ENCODE measurements at places on chromosomes 1 and 21. TPM values are rescaled to one million over a fixed set of nuclear protein-coding genes. Genes with fewer than 3 reads are reported as not detected.

Gene CRNN
- not detected for total RNA-seq

Gene NUDT4B
- total RNA-seq = 3.9 TPM

Gene NFASC
- not detected for total RNA-seq

Gene PROK1
- total RNA-seq = not detected

Gene BEND5
- 1.2 TPM for total RNA-seq

Gene RIPK4
- 0.09 TPM for total RNA-seq

Gene FAM131C
- not detected for total RNA-seq

DNA sequence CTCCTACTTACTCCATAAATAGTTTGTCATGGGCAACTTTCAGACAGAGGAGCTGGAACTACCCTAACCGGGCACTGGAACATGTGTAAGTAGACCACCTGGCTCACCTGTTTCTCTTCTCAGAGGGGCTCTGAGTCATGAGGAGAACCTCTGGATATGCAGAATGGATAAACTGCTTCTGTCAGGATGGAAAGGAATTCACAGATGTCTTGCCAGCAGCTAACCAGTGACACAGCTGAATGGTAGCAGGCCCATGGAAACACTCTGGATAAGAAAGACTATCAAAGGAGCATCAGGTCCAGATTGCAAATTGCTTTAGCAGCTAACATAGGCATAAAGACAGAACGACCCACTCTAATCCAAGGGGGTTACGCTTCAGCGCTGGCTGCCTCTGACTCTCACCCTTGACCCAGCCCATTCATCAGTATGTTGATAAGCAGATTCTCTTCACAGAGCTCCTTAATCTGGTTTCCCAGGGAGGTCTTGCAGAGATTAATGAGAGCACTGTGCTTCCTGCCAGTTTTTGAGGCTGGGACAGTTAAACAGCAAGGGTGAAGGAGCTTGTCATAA, 54.2 kb downstream of the HIVEP3 start:
- no peak overlapping the region for H3K27ac ChIP-seq
- DNase-seq = no peak
- H3K4me1 ChIP-seq = peaks cover 18% of the 10 kb centered on the region
- no peaks in the 10 kb centered on the region for H3K27me3 ChIP-seq
- H3K36me3 ChIP-seq = no peaks in the 10 kb centered on the region

DNA sequence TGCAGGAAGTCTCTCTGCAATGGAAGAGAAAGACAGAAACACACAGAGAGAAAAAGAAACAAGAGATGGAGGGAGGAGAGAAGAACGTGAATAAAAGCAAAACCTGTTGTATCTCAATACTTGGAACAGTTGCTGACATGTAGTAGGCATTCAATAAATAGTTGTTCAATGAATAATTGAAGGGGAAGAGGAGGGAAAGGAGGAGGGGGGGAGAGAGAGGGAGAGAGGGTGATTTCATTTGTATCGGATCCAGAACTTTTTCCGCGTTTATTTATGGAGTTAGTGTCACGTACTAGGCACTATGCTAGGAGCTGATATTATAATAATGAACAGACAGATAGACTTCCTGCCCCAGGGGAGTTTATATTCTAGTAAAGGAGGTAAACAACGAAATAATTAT, 144.1 kb downstream of the OMA1 start:
- H3K36me3 ChIP-seq = no peaks in the 10 kb centered on the region
- no peak overlapping the region for H3K4me3 ChIP-seq
- no peak for DNase-seq
- H3K27ac ChIP-seq = no peak overlapping the region

- H3K4me3 ChIP-seq = no peak overlapping the region
- H3K27me3 ChIP-seq = no peaks in the 10 kb centered on the region
- DNase-seq = no peak
- H3K36me3 ChIP-seq = no peaks in the 10 kb centered on the region
- no peaks in the 10 kb centered on the region for H3K4me1 ChIP-seq
Measured at GRCh38 chr1:228315484-228315944, 91.1 kb downstream of the TRIM11 start.

DNA sequence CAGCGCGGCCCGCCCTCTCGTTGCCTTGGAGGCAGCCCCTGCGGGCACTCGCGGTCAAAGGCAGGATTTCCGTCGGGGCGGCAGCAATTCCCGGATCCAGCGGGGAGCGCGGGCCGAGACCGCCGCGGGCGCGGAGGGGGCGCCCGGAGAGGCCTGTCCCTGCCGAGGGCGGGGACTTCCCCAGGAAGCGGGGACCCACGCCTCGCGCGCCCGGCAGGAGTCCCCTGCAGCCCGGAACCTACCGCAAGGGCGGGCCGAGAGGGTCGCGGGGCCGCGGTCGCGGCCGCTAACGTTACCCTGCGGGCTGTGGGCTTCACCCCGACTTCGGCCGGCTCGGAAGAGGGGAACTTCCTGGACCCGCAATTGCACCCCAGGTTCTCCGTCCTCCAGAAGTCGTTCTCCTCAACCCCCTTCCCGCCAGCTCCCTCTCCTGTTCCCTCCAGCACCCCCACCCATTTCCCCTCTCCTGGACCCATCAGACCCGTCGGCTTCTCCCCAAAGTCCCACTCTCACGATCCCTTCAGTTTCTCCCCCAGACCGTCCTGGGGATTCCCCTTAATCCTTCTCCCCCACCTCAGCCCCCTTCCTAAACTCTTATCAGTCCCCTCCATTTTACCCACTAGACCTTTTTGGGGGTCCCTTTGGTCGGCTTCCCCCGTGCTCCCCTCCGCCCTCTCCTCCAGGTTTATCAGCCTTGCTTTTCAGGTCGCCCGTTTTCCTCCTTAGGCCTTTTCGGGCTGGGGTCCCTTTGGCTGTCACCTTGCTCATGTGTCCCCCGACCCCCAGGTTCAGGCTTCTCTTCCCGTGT, 604 bp downstream of the FGR start:
- peak overlapping the region; percentile 71 for H3K4me3 ChIP-seq
- no peaks in the 10 kb centered on the region for H3K36me3 ChIP-seq

DNA sequence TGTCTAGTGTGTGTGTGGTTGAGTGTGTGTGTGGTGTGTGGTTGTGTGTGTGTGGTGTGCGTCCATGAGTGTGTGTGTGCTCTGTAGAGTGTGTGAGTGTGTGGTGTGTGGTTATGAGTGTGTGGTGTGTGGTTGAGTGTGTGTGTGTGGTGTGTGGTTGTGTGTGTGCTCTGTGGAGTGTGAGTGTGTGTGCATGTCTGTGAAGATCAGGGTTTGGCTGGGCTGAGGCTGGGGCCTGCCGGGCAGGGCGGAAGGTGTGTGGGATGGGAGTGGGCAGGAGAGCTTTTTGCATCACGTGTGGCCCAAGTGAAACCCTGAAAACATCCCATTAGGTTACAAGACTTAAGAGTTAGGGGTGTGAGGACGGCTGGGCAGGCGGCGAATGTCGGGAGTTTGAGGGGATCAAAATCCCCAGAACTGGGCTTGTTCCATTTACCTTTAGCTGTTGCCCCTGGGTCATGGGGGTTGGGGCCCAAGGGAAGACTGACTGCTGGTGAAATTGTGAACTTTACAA, 2.9 kb upstream of the FCMR start:
- peak; percentile 47 for DNase-seq
- no peaks in the 10 kb centered on the region for H3K27me3 ChIP-seq
- H3K4me1 ChIP-seq = peaks cover 76% of the 10 kb centered on the region
- H3K27ac ChIP-seq = peak overlapping the region; percentile 93

GRCh38 chr1:65832296-65832695, 39.6 kb downstream of the PDE4B start:
- no peak for DNase-seq
- no peak overlapping the region for H3K27ac ChIP-seq
- H3K4me3 ChIP-seq = no peak overlapping the region
- no peaks in the 10 kb centered on the region for H3K36me3 ChIP-seq
- H3K27me3 ChIP-seq = no peaks in the 10 kb centered on the region
- no peaks in the 10 kb centered on the region for H3K4me1 ChIP-seq

GRCh38 chr1:229579059-229579673, 20.7 kb upstream of the ABCB10 start:
- no peaks in the 10 kb centered on the region for H3K36me3 ChIP-seq
- peaks cover 5% of the 10 kb centered on the region for H3K4me1 ChIP-seq
- no peak overlapping the region for H3K4me3 ChIP-seq
- H3K27me3 ChIP-seq = no peaks in the 10 kb centered on the region
- no peak for DNase-seq
- no peak overlapping the region for H3K27ac ChIP-seq

DNA sequence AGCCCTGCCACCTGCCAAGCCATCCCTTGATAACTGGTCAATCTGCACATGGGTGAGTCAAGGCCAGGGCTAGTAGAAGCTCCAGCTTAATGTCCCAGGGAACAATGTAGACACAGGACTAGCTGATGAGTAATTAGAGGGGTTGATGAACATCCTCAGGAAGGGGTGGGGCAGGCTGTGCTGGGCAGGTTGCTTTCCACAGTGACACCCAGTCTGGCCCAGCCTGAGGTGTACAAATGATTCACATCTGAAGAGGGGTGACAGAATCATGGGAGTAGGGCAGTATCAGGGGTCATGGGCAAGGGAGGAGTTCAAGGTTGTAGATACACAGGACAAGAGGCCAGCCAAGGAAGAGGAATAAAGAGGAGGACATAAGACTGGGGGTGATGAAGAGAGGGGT, 4.3 kb downstream of the LPAR3 start:
- peaks cover 12% of the 10 kb centered on the region for H3K27me3 ChIP-seq
- H3K36me3 ChIP-seq = no peaks in the 10 kb centered on the region
- peaks cover 12% of the 10 kb centered on the region for H3K4me1 ChIP-seq
- DNase-seq = no peak
- H3K4me3 ChIP-seq = no peak overlapping the region

DNA sequence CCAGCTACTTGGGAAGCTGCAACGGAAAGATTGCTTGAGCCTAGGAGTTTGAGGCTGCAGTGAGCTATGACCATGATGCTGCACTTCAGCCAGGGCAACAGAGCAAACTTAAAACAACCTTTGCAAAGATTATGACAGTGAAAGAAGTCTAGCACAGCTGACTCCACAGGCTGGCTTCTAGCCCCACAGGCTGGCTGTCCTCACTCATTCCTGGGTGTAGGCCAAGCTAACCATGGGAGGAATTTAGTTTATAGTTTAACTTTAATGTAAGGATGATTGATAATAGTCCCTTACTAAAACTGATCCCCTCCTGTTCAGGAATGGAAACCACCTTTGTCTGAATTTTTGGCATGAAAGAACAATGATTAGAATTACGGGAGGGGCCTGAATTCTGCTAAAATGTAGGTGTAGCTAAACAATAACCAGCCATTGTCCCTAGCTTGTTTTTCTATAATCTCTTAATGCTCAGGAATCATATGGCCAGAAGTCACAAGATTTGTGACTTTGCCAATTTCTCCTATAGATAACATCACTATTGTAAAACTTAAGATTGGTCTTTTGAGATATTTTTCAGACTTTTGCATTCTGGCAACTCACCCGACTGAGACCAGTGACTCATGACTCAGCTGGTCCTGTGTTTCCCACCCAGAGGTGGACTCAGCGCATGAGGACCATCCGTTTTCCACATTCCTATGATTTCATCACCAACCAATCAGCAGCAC, 28.1 kb upstream of the SGIP1 start:
- DNase-seq = no peak
- no peaks in the 10 kb centered on the region for H3K4me1 ChIP-seq
- H3K27ac ChIP-seq = no peak overlapping the region
- peaks cover 5% of the 10 kb centered on the region for H3K27me3 ChIP-seq
- no peaks in the 10 kb centered on the region for H3K36me3 ChIP-seq

DNA sequence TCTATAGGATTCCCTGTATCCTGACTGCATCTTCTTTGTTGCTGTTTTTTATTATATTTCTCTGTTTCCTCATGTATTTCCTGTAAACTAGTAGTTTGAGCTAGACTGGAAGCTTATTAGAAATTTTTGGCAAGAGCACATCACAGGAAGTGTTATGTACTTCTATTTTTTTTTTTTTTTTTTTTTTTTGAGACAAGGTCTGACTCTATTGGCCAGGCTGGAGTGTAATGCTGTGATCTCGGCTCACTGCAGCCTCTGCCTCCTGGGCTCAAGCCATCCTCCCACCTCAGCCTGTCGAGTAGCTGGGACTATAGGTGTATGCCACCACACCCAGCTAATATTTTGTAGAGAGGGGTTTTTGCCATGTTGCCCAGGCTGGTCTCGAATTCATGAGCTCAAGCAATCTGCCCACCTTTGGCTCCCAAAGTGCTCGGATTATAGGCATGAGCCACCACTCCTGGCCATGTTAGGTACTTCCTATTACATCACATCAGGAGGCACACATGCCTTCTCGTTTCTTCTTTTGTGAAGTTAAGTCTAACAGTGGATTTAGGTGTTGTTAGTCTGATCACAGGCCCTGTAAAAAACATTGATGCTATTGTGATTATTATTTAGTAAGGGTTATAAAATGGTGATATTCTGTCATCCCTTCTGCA, 12.5 kb downstream of the C1orf21 start:
- no peaks in the 10 kb centered on the region for H3K36me3 ChIP-seq
- H3K4me1 ChIP-seq = peaks cover 4% of the 10 kb centered on the region
- H3K4me3 ChIP-seq = no peak overlapping the region
- no peaks in the 10 kb centered on the region for H3K27me3 ChIP-seq

- no peak overlapping the region for H3K27ac ChIP-seq
- H3K27me3 ChIP-seq = no peaks in the 10 kb centered on the region
- DNase-seq = no peak
- H3K36me3 ChIP-seq = no peaks in the 10 kb centered on the region
- no peak overlapping the region for H3K4me3 ChIP-seq
- no peaks in the 10 kb centered on the region for H3K4me1 ChIP-seq
Measured at GRCh38 chr1:243927381-243927780, 77.3 kb upstream of the AKT3 start.

DNA sequence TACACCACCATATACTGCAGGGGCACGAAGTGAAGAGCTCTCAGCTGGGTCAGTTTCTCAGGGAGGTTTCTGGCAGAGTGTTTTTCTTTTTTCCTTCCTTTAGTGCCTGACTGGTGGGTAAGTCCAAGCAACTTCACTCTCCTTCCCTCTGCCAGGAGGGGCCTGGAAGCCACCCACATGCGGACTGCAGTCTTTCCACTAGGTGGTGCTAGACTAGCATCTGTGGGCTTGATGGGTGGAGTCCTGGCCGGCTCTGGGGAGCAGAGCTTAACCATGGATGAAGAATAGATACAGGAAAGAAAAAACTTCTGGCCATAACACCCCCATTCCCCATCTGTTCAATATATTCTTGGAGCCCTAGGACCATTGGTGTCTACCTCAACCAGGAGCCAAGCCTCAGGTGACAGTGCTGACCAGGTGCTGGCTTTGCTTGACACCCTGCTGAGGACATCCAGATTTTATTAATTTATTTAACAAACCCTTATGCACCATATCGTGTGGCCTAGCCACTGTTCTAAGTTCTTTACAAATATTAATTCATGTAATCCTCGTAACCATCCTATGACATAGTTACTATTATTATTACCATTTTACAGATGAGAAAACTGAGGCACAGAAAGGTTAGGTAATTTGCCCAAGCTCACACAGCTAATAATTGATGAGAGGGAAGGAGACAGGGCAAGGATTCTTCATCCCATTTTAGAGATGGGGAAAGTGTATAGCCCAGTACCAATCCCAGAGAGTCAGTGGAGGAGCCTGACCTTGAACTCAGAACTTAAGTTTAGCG, 126.7 kb upstream of the CSF3R start:
- H3K36me3 ChIP-seq = no peaks in the 10 kb centered on the region
- no peak overlapping the region for H3K4me3 ChIP-seq
- H3K27ac ChIP-seq = no peak overlapping the region
- DNase-seq = peak; percentile 23

GRCh38 chr1:83808536-83808935, 190.4 kb downstream of the TTLL7 start:
- no peak overlapping the region for H3K4me3 ChIP-seq
- H3K27ac ChIP-seq = no peak overlapping the region
- H3K27me3 ChIP-seq = no peaks in the 10 kb centered on the region
- no peaks in the 10 kb centered on the region for H3K36me3 ChIP-seq

GRCh38 chr1:113057006-113057405, 16.0 kb upstream of the LRIG2 start:
- H3K4me1 ChIP-seq = peaks cover 11% of the 10 kb centered on the region
- no peaks in the 10 kb centered on the region for H3K36me3 ChIP-seq
- H3K4me3 ChIP-seq = no peak overlapping the region
- no peak for DNase-seq
